Glomerular endothelial cell (primary cell): ENCODE measurements at places on chromosomes 11 and 22. TPM values are rescaled to one million over a fixed set of nuclear protein-coding genes. Genes with fewer than 3 reads are reported as not detected.

SUSD2 gene
- 0.19 and 0.23 TPM in 2 replicates for total RNA-seq

IGLL1 gene
- not detected in 2 replicates for total RNA-seq

TRAF6 gene
- 12.9 and 16.2 TPM in 2 replicates for total RNA-seq

CECR2 gene
- 1.2 and 1.5 TPM in 2 replicates for total RNA-seq

FGF19 gene
- not detected in 2 replicates for total RNA-seq

MS4A12 gene
- total RNA-seq, result not detected in 2 replicates

USP2 gene
- 0.41 TPM in 1 of 2 replicates, not detected in the other for total RNA-seq

LRRC55 gene
- 0.05 and 1.3 TPM in 2 replicates for total RNA-seq

DERL3 gene
- total RNA-seq, result 0.12 TPM in 1 of 2 replicates, not detected in the other

TMA7B gene
- not detected in 2 replicates for total RNA-seq

CHST1 gene
- total RNA-seq, result 42.1 and 258 TPM in 2 replicates

ACRV1 gene
- total RNA-seq, result not detected in 2 replicates

SLC22A8 gene
- not detected in 2 replicates for total RNA-seq

SHANK2 gene
- 4.7 and 5.3 TPM in 2 replicates for total RNA-seq

PKNOX2 gene
- total RNA-seq, result 0.29 and 0.76 TPM in 2 replicates

PRODH gene
- total RNA-seq, result 1.0 TPM in 1 of 2 replicates, not detected in the other

OR5T3 gene
- total RNA-seq, result not detected in 2 replicates

NRXN2 gene
- total RNA-seq, result not detected in 2 replicates

PATE4 gene
- total RNA-seq, result not detected in 2 replicates

SCGB1D2 gene
- total RNA-seq, result not detected in 2 replicates

IRAG1 gene
- 0.29 and 1.4 TPM in 2 replicates for total RNA-seq

VSIG10L2 gene
- not detected in 2 replicates for total RNA-seq

KDM4D gene
- 0.58 and 0.99 TPM in 2 replicates for total RNA-seq

FAM83F gene
- 0.05 and 0.18 TPM in 2 replicates for total RNA-seq

GTSE1 gene
- 1.5 and 7.5 TPM in 2 replicates for total RNA-seq

OR2D2 gene
- 0.35 TPM in 1 of 2 replicates, not detected in the other for total RNA-seq

ACTN3 gene
- not detected in 2 replicates for total RNA-seq

LRRC4C gene
- 0.05 TPM in 1 of 2 replicates, not detected in the other for total RNA-seq

GRAP2 gene
- not detected in 2 replicates for total RNA-seq

ART1 gene
- not detected in 2 replicates for total RNA-seq

MYEOV gene
- total RNA-seq, result 1.2 and 1.9 TPM in 2 replicates

GSTT2 gene
- 0.41 TPM in 1 of 2 replicates, not detected in the other for total RNA-seq

C1QTNF4 gene
- 0.29 and 1.3 TPM in 2 replicates for total RNA-seq

OR10A2 gene
- not detected in 2 replicates for total RNA-seq

CSNK1E gene
- total RNA-seq, result 142 and 187 TPM in 2 replicates

MMP1 gene
- 2,602 and 5,796 TPM in 2 replicates for total RNA-seq

FIBIN gene
- total RNA-seq, result not detected in 2 replicates

ROBO4 gene
- 605 and 785 TPM in 2 replicates for total RNA-seq

MAP6 gene
- total RNA-seq, result 1.4 and 1.5 TPM in 2 replicates

MS4A8 gene
- not detected in 2 replicates for total RNA-seq

VPREB1 gene
- total RNA-seq, result not detected in 2 replicates

OR8B2 gene
- not detected in 2 replicates for total RNA-seq

CHRM1 gene
- not detected in 2 replicates for total RNA-seq

SPON1 gene
- 0.47 and 17.1 TPM in 2 replicates for total RNA-seq

MEN1 gene
- 22.7 and 26.4 TPM in 2 replicates for total RNA-seq

ACR gene
- 0.76 TPM in 1 of 2 replicates, not detected in the other for total RNA-seq

RIMBP3B gene
- total RNA-seq, result 0.06 TPM in 1 of 2 replicates, not detected in the other

PTGDR2 gene
- total RNA-seq, result not detected in 2 replicates

DCHS1 gene
- total RNA-seq, result 89.7 and 177 TPM in 2 replicates

CARD16 gene
- total RNA-seq, result 54.7 and 116 TPM in 2 replicates

MAJIN gene
- 0.68 TPM in 1 of 2 replicates, not detected in the other for total RNA-seq

CHADL gene
- total RNA-seq, result 0.73 and 1.3 TPM in 2 replicates

GALNT18 gene
- total RNA-seq, result 21.4 and 101 TPM in 2 replicates

AQP11 gene
- total RNA-seq, result 0.18 TPM in 1 of 2 replicates, not detected in the other

HOATZ gene
- total RNA-seq, result not detected in 2 replicates

ZNHIT2 gene
- 14.0 and 14.7 TPM in 2 replicates for total RNA-seq

TNNT3 gene
- total RNA-seq, result not detected in 2 replicates

IL18 gene
- 0.35 and 2.6 TPM in 2 replicates for total RNA-seq
